HFF-Myc (cell line): ENCODE measurements at places on chromosomes 4 and X.
A peak's percentile ranks its signal among the peaks of the same experiment; 100 is the strongest.

DNA sequence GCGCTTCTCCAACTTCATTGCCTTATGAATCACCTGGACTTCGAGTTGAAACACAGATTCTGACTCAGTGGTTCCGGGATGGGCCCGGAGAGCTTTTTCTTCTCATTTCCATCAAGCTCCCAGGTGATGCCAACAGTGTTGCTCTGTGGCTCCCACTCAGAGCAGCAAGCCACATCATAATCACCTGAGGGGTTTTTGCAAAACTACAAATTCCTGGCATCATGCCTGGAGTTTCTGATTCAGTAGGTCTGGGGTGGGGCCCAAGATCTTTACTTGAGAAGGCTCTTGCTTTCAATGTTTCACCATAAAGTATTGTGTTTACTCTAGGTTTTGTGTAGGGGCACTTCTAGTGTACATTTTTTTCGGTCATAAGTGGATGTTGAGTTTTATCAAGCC, 7.0 kb downstream of the MTM1 start:
- no peak for DNase-seq

DNA sequence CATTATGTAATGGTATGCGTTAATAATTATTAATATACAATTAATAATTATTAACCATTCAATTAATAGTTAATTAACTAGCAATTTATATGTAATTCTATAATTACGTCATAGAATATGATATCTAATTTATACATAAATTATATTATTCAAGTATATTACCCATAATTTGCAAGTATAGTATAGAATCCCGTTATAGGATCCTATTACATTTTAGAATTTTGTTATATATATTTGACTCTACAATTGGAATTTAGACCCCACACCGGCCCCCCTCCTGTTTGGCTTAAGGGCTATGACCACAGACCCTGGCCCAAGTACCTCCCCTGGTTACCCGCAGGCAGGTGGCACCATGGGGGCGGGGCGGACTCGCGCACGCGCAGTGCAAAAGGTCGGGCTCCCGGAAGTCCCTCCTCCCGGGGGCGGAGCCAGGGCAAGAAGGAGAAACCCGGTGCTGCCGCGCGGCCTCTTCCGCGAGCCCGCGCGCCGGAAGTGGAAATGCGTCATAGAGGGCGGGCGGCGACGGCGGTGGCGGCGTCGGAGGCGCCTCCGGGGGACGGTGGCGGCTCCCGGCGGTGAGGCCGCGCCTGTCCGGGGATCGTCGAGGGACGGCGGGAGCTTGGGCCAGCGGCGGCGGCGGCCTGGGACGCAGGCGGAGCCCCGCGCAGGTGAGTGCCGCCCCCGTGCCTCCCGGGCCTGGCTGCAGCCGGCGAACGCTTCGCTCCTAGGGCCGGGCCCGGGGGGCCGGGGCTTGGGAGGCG, at the start of gene AKAP17A:
TSS of gene AKAP17A (plus strand) at position 503 of the 761 bp plus-strand sequence. CDS start 1,859 bp downstream, outside the sequence.
- peak; percentile 49 for DNase-seq

DNA sequence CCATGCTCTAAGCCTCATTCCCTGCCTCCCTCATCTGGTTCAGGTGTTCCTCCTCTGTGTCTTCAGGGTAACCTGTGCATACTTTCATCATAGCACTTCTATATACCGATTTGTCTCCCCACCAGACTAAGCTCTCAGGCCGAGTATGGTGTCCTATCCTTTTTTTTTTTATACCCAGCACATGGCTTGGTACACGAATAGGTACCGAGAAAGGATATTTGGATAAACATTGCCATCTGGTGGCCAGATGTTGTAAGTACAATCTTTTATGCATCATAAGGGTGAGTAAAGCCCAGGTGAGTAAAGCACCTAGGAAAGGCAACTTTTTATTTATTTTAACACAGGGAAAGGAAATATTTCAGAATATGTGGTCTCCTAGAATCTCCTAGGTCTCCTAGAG, 68.4 kb downstream of the MID2 start:
- DNase-seq, result peak; percentile 11

DNA sequence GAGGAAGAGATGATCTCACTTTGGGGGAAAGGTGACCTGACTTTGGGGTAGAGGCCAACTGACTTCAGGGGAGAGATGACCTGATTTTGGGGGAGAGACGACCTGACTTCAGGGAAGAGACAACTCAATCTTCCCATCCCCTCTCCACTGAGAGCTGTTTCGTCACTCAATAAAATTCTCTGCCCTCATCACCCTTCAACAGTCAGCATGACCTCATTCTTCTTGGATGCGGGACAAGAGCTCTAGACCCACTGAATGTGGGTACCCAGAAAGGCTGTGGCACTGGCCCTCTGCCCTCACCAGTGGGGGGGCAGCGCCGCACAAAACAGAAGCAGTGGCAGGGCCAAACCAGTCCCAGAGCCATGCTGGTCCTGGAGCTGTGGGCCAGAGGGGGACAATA, 34.6 kb downstream of the ATXN3L start:
- no peak for DNase-seq

DNA sequence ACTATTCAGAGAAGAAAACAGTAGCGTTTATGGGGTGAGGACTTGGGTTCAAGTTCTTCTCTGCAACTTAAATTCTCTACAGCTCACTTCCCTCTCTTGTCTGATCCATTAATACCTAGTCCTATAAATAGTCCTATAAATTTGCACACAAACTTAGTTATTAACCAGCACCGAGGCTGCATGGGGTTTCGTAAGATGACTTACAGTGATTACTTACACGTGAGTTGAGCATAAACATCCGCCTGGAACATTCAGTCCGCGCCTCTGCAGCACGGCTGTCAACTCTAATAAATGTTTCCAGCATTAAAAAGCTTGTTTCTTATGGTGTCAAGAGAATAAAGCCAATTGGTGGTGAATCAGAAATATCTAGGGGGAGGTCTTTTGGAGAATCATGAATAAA, 103.0 kb upstream of the ENPP6 start:
- no peak for DNase-seq

GRCh38 chr4:2788532-2789103, 4.3 kb upstream of the SH3BP2 start:
- DNase-seq, result no peak

GRCh38 chr4:105837037-105837436, 58.2 kb upstream of the NPNT start:
- no peak for DNase-seq

- DNase-seq, result no peak
Observed at GRCh38 chrX:13076176-13076961, 31.9 kb upstream of the FAM9C start.

DNA sequence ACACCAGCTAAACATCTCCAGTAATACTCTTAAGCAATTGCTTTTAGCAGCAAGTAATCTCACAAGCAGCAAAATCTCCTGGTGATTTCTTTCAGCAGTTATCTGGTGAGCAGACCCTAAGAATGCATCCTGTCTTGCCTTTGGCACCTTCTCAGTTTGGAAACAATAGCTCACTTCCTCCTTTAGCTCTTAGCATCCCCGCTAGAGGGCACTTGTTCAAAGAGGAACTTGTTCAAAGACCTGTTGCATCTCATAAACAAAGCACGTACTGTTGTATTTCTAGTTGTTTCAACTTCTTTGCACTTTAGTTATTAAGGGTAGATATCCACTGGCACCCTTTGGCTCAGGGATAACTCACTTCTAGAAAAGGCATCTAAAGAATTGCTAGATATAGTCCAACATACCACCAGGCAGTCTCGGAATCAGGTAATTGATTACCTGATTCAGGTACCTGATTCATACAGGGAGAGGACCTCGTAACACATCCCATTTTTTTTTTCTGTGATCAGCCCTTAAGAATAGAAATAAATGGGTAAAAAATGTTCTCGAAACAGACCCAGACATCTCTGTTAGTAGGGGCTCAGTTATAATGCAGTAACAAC, 81.9 kb upstream of the QRFPR start:
- peak; percentile 50 for DNase-seq

DNA sequence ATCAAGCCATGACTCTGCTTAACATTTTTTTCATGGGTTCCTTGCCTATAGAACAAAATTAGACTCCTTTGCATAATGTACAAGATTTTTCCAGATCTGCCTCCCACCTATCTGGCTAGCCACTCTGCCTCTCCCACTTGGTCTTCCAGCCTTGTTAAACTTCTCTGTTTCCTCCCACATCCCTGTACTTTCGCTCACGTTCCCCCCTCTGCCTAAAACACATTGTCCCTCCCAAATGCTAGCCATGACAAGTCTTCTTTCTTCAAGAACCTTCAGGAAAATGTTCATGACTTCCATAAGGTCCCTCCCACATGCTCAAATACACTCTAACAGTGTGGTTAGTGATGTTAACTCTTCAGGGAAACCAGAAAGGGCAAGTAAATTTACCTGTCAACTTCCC, 214.6 kb downstream of the ADGRA3 start:
- DNase-seq, result no peak

DNA sequence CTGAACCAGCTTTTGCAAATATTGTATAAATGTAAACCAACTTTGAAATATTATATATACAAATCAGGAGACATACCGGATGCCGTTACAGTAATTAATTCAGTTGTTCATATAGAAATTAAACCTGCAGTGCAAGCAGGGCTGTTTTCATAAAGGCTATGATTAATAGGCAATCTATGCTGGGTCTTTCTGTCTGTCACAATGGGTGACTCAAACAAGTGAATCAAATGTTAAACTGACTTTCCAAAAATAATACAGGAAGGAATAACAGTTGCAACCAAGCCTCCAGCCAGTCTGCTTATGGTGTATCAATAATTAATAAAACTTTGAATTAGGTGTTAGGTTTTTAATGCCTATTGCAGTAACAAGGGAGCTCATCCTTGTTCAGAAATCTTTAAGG, 43.9 kb downstream of the GABRB1 start:
- DNase-seq, result no peak

DNA sequence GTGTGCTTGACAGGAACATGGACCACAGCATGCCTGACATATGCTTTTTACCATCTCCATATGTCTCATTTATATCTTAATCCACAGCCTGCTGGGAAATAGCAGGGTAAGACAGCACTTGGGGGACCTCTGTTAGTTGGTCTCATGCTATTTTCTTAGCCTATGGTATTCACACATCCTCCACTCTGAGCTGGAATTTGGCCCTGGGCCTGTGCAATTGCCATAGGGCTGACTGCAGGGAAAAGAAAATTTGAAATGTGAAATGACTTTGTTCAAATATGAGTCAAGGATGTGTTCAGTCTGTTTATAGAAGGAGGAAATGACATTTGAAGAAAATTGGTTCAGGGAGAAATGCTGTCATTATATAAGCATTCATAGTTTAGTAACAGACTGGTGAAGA, 9.6 kb upstream of the MAP7D3 start:
- DNase-seq, result peak; percentile 36

- no peak for DNase-seq
Observed at GRCh38 chrX:12236156-12236555, 97.9 kb downstream of the FRMPD4 start.

GRCh38 chr4:70979445-70980008, 13.9 kb upstream of the DCK start:
- DNase-seq, result no peak

- peak; percentile 59 for DNase-seq
Observed at GRCh38 chr4:114087596-114088230, 108.3 kb upstream of the ARSJ start.

DNA sequence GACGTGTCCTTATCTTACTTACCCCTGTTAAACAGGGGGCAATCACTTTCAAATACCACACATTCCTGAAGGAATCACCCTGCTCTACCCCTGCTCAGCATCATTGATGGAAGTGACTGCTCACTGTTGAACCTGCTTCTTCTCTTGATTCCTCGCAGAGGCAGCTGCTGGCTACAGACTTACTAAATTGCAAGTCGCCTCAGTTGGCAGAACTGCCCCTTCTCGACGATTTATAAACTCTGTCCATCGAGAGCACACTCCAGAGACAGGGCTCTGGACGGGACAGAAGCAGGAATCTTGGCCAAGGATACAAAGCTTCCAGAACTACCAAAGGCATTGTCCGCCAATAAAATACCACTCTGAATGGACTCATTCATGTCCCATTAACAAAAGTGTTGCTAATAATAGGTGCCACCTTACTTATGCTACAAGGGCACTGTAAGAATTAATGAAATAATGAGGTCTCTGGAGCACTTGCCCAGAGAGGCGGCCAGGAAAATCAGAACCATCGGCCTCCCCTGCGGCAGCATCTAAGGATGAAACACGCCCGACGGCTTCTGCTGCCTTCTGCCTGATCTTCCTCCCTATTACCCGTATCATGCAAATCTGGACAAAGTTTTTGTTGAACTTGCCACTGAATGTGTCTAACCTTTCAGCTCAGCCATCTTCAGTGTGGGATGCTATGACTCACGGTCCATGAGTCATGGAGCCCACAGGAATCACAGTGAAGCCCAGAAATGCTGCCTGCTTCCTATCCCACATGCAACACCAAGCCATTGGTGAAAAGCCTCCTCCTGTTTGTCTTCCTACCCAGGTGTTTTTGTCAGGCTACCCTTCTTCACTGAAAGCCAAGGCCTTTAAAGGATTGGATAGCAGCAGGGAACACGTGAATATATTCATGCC, 164.9 kb downstream of the MAML3 start:
- DNase-seq, result peak; percentile 93
